ENCODE measurements at places on chromosomes 1 and 21.
A peak's percentile ranks its signal among the peaks of the same experiment; 100 is the strongest.

DNA sequence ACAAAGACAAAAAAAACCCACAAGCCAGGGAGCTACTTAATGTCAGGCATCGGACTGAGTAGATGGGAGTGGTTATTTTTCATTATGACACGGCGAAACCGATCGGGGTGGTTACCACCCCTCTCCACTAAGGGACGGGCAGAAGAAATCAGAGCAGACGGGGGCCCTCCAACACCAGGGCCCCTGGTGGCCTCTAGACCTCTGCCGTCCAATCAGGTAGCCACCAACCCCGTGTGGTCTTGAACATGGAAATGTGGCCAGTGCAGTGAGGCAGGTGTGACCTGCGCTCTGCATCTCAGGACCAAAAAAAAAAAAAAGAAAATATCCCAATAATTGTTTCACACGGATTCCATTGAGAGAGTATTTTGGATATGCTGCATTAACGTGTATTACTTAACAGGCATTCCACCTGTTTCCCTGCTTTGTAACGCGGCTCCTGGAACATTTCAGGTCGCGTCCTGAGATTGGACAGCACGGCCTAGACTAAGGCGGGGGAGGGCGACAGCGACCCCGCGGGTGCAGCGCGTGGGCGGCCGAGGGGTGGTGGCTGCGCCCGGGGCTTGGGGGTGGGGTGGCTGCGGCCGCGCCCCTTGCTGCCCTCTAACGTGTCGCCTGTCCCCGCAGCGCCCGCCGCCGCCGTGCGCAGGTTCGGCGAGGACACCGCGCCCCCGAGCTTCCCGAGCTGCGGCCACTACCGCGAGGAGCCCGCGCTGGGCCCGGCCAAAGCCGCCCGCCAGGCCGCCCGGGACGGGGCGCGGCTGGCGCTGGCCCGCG, 48.3 kb downstream of the SIM2 start:
- DNase-seq: no peak

GRCh38 chr1:207711285-207711684, 40.6 kb upstream of the CD46 start:
- no peak for DNase-seq

DNA sequence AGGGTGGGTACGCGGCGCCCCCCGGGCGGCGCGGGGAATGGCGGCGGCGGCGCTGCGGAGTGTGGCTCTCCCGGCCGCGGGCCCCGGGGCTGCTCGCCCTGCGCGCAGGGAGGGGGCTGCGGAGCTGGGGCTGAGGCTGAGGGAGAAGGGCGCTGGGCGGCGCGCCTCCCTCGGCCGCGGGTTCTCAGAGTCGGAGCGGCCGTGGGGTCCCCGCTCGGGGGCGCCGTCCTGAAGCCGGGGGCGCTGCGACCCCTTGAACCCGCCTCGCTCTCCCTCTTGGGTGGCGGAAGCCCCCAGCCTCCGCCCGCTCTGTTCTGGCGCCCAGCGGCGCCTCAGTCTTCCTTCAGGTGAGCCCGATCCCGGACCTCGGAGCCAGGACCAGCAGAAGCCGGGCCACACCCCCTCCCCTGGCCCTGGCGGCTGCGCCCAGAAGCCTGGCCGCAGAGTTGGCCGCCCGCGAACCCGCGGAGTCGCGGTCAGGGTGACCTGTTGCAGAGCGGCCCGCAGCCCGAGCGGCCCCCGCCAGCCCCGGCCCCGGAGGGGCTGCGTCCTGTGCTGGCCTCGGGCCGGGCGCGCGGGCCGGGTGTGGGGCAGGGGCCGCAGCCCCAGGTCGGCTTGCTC, 532 bp downstream of the RALGPS2 start:
- DNase-seq: no peak

GRCh38 chr1:40738831-40739230, 44.8 kb upstream of the KCNQ4 start:
- DNase-seq: no peak

GRCh38 chr1:56866656-56867055, 12.1 kb downstream of the C8A start:
- DNase-seq: no peak

DNA sequence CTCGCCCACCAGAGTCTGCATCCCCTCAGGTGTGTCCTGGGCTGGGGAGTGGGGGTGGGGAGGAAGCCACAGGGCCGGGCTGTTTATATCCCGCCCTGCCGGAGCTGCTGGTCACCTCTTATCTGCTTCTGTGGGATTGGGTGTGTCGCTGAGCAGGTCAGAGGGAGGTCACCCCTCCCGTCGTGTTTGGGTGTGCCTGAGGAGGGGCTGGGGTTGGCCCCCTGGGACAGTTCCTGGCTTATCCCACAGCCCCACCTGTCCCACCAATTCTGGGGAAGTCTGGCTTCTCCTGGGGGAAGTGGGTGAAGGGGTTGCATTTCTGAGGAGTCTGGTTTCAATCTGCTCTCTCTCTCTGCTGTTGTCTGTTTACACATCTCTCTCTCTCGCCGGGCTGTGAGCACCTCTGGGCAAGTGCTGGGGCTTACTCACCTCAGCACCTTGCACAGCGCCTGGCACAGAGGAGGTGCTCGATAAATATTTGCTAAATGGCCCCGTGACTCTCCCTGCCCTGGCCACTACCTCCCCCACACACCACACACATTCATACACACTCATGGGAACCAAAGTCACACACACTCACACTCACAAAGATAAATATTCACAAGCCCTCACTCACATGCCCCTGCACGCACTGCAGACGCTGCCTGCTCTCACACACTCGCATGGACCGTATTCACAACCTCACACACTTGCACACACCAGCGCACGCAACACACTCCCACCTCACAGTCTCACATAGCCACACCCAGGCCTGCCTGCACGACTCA, 8.3 kb downstream of the ELF3 start:
- no peak for DNase-seq

DNA sequence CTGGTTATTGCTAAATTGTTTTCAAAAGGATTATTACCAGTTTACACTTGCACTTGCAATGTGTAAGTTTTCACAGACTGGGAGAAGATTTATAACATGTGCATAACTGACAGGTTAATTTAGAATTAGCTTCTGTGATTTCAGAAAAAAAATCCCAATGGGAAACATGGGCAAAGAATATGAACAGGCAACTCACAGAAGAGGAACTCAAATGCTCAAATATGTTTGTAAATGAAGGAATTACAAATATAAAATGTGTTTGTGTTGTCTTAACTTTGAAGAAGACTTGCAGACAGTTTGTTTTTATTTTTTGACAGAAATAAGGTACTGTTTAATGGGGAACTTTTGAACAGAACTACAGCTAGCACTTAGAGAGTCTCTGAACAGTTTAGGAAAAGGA, 8.4 kb downstream of the TSEN15 start:
- DNase-seq: no peak

DNA sequence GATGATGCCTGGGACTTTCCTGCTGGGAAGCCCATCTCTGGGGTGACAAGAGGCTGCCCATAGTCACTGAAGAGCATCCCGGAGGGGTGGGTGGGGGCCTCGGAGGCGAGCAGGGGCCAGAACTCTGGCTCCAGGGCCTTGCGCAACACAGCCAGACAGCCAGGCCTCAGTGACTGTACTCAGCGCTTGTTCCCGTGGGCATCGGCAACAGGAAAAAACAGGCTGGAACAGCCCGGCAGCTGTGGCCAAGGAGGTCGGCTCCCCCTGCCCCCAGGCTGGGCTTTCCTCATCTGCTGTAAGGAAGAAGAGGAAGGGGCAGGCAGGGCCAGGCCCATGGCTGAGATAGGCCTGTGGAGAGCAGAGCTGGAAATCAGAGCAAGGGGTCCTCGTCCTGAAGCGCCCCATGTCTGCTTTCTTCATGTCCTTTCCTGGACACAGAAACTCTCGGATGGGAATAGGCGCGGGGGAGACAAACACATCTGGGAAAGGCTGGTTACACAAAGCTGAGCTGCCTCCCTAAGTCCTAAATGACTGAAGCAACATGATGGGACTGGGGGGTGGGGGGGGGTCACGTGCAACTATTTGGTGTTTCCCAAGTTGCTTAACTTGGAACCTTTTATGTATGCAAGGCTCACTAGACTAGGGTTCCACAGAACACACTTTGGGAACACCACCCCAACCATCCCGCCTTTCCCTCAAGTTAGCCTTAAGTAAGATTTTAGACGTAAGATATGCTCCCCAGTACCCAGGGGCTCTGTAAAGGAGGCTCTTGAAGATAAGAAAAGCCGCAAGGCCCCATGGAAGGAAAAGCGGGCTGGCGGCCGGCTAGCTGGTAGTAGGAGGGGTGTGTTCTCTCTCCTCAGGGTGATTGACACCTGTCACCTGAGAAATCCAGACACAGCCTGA, 30.7 kb downstream of the HSPG2 start:
- DNase-seq: no peak

- DNase-seq: no peak
Observed at GRCh38 chr1:109478806-109479205, 4.9 kb upstream of the ATXN7L2 start.

DNA sequence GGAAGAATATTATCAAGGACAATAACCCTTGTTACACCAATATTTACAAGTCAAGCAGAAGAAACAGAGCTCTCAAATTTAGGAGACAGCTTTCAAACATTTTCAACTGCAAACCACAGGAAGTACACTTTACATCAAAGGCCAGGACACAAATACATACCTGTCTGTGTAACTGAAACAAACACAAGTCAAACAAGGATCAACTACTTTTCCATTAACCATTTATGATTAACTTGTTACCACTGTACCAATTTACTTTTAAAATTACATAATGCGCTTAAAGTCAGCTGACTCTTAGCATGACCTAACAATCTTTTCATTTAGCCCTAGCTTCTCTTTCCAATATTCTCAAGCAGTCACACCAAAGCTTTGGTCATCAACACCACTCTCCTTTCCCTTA, 43.5 kb downstream of the TRIM33 start:
- no peak for DNase-seq

- no peak for DNase-seq
Observed at GRCh38 chr1:23037081-23037740, 17.9 kb downstream of the KDM1A start.

GRCh38 chr1:119952496-119952895, 56.2 kb upstream of the ADAM30 start:
- DNase-seq: no peak

DNA sequence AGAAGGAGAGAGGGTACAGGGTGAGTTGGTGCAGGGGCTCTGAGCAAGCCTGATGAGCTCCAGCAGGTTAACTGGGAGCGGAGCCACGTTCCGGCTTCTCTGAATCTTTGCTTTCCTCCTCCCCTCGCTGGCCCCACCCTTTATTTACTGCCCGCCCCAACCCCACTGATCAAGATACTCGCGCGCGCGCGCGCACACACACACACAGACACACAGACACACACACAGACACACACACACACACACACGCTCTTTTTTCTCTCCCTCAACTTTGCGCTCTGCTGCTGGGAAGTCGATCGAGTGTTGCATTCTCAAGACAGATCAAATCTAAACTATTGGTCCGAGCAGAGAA, at the start of gene GRIK1:
Gene GRIK1 (minus strand): TSS at position 73 of the 352 bp plus-strand sequence.
- DNase-seq: no peak

DNA sequence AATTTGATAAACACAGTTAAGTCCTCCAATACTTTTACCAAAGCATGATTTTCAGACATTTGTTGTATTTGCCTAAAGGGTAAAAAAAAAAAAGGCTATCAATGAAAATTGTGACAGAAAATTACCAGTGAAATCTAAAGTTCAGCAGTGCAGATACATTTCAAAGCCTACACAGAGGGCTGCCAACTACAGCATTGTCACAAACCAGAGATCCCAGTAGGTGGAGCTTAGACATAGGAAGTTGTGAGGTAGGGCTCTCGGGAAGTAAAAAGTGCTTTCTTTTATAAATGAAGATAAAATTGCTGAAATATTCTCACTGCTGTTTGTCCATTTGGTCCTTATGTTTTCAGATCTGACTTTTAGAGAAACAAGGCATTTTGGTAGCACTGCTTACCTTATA, 123.0 kb downstream of the DYRK1A start:
- DNase-seq: no peak

- no peak for DNase-seq
Observed at GRCh38 chr1:203692565-203693470, 66.2 kb downstream of the ATP2B4 start.

- no peak for DNase-seq
Observed at GRCh38 chr21:15444118-15444960, 285.4 kb upstream of the USP25 start.

DNA sequence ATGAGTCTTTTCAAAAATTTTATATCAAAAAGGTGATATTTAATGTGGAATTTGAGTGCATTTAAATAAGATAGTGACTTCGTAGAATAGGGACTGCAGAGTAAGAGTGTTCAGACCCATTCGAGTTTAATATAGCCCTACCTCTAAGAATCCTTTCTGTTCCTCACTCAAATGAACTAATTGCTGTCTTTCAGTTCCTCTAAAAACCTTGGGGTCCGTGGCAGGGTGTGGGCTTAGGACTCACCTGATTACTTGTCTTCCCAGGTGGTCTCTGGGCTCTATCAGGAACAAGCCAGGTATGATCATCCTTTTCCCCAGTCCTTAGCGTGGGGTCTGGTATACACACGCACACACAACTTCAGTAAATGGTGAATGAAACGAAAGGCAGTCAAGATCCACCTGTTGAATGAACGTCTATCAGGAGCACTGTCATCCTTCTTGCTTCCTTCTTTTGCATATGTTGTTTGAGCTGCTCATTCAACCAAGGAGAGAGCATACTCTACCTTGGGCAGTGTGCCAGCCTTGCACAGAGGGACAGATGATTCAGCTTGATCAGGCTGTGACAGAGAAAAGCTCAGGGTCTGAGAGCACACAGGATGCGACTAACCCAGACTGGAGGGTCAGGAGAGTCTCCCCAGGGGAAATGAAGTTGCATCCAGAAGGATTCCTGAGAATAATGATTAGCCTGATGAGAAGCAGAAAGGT, 1.2 kb upstream of the RNF11 start:
- peak; percentile 22 for DNase-seq

DNA sequence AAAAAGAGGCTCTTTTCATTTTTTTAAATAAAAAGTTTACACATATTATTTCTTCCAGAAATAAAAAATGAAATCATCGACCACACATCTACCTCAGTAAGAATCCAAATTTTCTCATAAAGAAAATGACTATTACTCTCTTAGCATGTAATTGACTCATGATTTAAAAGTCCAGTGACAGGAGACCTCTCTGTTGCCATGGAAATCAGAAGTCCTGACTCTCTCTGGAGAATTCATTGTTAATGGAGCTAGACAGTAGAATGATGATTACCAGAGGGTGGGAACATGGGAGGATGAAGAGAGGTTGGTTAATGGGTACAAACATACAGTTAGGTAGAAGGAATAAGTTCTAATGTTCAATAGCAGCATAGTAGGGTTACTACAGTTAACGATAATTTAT, 5.0 kb upstream of the CLCA4 start:
- no peak for DNase-seq

Data from stimulated activated CD4-positive, alpha-beta T cell treated with anti-CD3 and anti-CD28 coated beads, TNF-alpha, amount 100 ng/mL, for 24 hours (primary cell).